ENCODE measurements at places on chromosomes 5 and 9.
A peak's percentile ranks its signal among the peaks of the same experiment; 100 is the strongest.

- no peak for DNase-seq
Observed at GRCh38 chr9:105683688-105684275, 10.6 kb upstream of the TMEM38B start.

DNA sequence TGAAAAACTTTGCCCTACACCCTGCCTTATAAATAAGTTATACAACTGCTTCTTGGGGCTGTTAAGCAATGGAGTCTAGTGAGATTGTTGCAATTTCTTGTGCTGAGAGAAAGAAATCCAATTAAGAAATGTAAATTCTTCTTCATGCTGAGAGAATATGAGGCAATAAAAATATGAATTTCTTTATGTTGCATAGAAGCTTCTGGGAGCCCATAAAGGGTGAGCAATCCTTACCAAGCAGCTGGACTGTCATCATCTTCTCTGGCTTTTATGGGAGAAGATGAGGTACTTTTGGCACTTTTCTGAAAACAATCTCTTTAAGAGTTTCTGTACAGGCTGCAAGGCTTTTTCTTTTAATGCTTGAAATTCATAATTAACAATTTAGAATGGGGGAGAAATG is 204.3 kb downstream of the DMRTA1 start:
- DNase-seq: no peak

DNA sequence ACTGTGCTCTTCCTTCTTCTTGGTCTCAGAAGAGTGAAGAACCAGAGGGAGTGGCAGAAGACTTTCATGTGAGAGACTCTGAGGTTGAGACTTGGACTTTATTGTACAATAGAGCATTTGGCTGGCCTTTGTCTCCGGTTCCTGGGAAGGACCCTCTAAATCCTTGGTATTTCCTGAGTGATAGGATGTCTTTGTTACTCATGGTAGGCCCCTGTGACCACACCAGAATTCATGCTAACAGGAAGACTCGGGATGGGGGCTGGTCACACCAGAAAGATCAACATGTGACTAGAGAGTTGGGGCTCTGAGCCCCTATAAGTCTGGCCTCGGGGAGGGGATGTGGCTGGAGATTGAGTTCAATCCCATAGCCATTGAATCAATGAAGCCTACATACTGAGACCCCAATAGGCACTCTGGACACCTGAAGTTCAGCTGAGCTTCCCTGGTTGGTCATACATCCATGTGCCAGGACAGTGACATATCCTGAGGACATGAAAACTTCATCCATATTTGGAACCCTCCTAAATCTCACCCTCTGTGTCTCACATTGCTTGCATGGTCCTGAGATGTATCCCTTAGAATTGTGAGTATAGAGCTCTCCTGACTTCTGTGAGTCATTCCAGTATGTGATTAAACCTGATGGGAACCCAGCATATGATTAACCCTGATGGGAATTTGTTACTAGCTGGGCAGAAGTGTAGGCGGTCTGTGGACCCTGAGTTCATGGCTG is 201.7 kb downstream of the GADD45G start:
- DNase-seq: no peak

- no peak for DNase-seq
Observed at GRCh38 chr5:37015795-37016666, 139.5 kb downstream of the NIPBL start.

DNA sequence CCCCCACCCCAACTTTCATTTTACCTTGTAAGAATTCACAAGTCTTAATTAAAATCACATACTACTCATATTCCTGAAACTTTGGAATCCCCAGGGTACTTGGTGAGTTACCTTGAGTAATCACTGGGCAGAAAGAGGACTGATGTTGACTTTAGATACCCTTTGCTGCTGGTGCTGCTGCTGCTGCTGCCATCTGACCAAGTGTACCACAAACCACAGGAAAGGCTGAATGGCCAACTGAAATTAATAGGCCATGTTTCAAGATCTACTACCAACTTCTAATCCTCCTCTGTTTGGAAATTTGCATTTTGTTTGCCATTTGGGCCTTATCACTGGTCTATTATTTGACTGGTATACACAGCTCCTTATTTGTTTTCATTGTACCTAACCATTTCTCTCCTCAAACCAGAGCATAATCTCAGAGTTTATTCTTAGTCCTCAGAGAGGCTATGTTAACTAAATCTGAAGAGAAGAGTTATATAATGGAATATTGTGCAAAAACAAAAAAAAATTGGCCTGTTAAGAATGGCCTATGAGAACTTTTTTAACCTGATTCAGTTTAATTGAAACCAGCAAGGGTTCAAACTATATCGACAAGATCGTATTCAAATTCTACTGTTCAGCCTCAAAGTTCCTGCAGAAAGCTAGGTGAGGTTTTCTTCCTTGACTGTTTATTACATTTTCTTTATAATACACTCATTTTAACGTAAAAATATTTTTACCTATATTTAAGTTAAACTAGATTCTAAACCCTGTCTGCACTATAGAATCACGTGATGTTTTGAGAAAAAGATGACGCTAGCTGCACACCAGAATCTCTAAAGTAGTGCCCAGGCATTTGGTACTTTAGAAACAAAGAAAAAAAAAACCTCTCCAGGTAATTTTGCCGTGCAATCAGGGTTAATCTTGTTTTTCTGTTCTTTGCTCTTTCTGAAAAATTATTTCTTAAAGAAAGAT is 13.1 kb downstream of the SELENOP start:
- no peak for DNase-seq

DNA sequence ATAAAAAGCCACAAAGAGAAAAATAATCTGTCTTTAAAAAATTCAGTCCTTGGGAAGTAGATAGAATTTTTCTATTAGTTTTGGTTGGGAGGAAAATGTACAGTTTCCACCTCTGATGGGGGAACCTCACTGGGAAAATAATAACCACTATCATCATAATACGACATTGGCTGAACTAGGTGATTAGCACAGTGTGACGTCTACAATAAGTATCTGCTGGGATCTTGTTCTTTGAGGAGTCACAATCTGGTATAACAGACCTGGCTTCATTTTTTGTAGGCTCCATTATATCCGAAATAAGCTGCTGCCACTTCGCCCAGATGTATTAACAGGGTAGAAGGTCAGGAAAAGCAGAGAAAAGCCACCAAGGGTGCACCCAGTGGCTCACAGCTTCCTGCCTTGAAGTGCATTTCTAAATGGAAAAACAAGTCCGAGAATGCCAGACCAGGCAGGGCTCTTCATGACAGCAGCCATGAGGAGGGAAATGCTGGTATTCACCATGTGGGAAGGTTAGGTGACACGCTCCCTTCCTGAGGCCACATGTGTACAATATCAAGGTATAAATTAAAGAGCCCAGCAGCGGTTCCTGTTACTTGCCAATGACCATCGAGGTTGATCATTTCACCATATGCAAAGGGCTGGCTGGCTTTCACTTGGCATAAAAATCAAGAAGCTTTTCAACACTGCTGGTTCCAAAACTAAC is 152.8 kb downstream of the PRELID2 start:
- DNase-seq: no peak

DNA sequence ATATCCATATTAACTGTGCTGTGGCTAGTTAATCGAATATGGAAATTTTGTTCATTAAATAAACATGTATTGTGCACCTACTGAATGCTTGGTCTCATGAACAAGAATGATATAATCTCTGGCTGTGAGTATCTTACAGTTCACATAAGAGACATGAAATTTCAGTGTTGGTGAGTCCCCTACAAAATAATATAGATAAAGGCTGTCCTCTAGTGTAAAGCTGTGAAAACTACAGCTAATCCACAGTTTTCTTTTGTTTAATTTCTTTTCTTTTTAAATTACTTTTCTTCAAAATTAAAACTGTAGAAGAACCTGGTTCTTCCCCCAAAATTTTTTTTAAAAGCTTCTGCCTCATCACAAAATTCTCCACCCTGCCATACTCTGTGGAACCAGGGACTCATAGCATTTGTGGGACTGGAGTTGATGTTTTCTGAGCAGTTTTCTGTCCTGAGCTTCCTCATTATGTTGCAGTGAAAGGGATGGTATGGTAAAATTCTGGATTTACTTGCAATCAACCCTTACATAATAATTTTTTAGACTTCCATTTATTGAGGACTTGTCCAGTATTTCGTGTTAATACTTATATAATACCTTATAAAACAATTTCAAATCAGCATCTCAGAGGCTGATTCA is 135.0 kb downstream of the STK32A start:
- no peak for DNase-seq

- no peak for DNase-seq
Observed at GRCh38 chr5:86757824-86758223, 140.1 kb downstream of the COX7C start.

GRCh38 chr9:130276121-130276520 is 10.6 kb downstream of the HMCN2 start:
- no peak for DNase-seq

DNA sequence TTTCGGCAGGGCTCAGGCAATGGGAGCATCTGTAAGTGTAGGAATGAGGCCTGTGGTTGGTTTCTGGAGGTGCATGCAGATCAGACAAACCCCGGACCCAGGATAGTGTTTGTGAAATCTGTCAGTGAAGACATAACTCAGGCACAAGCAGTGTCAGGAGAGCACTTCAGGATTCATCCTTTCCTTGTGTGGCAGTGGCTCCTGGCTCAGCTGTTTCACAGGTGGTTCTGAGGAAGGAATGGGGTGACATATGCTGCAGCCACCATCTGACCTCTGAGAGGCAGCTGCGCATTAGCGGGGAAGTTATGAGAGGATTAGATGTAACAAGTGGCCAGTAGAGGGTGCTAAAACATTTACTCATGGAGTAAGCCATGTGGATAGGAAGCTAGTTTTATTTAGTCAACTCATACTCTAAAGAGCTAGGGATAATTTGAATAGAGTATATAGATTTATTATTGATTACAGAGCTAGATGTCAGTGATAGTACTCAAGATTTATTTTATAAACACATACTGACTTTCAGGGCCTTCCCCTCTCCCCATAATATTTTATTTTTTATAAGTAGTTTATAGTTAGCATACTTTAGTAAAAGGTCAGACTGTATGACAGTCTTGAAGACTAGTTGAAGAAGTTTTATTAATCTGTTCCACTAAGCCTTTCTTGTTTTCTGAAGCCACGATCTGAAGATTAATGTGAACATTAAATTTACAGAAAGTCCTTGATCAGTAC is 28.4 kb downstream of the NNT start:
- peak; percentile 85 for DNase-seq

DNA sequence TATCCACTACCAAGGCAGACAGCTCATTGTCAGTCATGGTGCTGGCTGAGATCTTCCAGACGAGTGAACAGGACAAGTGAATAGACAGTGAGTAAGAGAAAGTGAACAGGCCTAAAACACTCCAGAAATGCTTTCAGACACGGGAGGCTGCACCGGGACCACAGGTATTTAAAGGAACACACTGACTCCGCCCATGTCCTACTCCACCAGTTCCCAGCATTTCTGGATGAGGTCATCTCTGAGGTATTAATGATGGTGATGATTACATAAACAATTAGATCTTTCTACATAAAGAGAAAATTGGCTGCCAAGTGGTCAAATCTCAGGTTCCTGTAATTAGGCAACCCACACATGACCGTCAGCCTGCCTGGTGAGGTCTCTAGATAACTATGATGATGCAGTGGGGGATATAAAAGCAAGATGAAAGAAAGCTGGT is at the start of gene ACTBL2:
Gene ACTBL2 (minus strand): TSS at position 141 of the 436 bp plus-strand sequence. CDS start 104 bp downstream, at position 37.
- DNase-seq: no peak

- no peak for DNase-seq
Observed at GRCh38 chr5:39517800-39518199, 93.0 kb upstream of the DAB2 start.

DNA sequence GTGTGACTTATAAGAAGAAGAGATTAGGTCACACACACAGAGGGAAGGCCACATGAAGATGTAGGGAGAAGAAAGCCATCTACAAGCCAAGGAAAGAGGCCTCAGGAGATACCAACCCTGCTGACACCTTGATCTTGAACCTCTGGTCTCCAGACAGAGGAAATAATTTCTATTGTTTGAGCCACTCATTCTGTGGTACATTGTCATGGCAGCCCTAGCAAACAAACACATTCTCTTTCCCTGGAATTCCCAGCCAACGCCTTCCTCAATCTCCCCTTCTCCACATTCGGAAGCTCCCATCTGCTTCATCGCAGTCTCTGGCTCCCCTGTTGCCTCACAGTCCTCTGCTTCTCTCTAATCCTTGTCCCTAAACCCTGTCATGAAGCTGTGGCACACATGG is 16.7 kb downstream of the PTGS1 start:
- no peak for DNase-seq

GRCh38 chr5:18216729-18217128 is 582.5 kb downstream of the TAF11L14 start:
- DNase-seq: no peak

- no peak for DNase-seq
Observed at GRCh38 chr5:18159331-18159730, 525.1 kb downstream of the TAF11L14 start.

GRCh38 chr5:176536132-176536901 is 885 bp downstream of the RNF44 start:
- DNase-seq: peak; percentile 32

GRCh38 chr9:137742698-137743097 is 123.9 kb downstream of the EHMT1 start:
- DNase-seq: no peak

DNA sequence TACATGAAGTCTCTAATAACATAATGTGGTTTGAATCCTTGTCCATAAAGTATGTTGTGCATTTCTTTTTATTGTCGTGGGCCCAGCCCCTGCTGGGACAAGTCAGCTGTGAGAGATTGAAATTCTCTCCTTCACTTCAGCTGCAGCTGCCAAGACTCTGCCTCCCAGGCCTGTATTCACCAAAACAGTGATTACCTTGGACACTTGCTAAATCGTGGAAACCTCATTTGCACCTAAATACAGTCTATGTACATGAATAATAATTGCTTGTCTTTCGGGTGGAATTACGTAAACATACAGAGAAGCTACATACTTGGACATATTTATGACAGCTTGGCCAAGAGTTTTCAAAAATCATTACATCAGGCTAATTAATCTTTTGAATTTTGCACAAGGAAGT is 898.5 kb upstream of the SEMA6A start:
- DNase-seq: no peak

GRCh38 chr5:129909225-129909624 is 5.0 kb downstream of the CHSY3 start:
- DNase-seq: no peak

- DNase-seq: no peak
Observed at GRCh38 chr5:132413567-132413966, 44.1 kb downstream of the SLC22A5 start.

DNA sequence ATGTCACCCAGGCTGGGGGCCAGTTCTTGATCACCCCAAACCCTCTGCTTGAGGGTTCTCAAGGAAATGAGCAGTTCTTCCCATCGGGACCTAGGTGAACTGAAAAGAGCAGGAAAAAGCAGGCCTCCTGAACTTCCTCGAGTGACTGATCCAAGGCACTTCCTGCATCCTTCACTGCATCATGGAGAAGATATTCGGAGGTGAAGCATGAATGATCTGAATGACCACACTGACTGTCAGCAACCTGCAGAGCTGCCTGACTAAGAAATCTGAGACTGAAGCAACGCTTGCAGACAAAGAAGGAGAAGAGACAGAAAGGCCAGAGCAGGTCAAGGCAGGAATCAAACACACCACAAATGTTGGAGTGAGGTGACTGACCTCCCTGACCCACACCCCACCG is 420.2 kb downstream of the AGTPBP1 start:
- DNase-seq: no peak

- DNase-seq: no peak
Observed at GRCh38 chr5:133895979-133896845, 72.2 kb downstream of the C5orf15 start.

GRCh38 chr5:156174225-156174624 is 152.7 kb upstream of the SGCD start:
- DNase-seq: no peak

GRCh38 chr5:4847766-4848165 is 292.4 kb upstream of the ADAMTS16 start:
- no peak for DNase-seq

GRCh38 chr5:148816782-148817181 is 9.6 kb upstream of the ADRB2 start:
- no peak for DNase-seq

GRCh38 chr9:127731938-127732337 is 3.2 kb downstream of the TOR2A start:
- no peak for DNase-seq

All from NCI-H1930 (cell line).